WERI-Rb-1 (cell line): ENCODE measurements at places on chromosomes 2 and 18.

DNA sequence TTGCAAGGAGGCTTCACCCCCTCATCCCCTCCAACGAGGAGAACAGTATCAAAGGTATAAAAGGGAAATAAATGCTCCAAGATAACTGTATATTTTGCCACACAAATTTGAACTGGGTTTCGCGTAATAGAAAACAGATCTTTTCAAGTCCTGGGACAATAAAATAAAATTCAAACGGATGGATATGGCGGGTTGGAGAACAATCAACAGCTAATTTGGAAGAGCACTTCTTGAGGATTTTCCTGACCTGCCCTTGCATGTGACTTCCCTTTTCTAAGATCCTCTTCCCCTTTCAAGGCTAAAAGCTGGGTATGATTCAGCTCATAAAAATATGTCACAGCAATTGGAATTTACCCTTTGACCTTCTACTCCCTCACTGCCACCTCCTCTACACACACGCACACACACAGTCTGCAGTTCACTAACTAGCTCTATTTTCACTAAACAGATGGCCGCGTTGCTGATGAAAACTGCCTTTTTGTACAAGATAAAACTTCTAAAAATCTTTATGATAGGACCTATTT, 386.9 kb downstream of the FIGN start:
- DNase-seq = no peak

GRCh38 chr2:13604951-13605661, 888.4 kb downstream of the TRIB2 start:
- DNase-seq = peak; percentile 62

DNA sequence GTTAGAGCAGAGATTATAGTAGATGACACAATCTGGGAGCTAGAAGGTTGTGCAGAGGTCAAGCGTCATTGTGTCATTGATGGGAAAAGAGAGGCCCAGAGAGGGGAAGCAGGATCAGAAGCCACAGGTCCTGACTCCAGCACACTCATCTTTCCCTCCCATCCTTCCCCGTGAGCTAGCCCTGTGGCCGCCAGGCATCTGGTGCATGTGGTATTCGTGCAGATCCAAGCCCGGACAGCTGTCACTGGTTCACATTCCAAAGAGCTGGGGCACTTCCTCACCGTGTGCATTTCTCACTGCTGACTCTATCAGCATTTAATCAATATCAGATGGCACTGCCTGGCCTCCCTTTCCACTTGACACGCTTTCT, 94.1 kb upstream of the THOC1 start:
- peak; percentile 44 for DNase-seq

DNA sequence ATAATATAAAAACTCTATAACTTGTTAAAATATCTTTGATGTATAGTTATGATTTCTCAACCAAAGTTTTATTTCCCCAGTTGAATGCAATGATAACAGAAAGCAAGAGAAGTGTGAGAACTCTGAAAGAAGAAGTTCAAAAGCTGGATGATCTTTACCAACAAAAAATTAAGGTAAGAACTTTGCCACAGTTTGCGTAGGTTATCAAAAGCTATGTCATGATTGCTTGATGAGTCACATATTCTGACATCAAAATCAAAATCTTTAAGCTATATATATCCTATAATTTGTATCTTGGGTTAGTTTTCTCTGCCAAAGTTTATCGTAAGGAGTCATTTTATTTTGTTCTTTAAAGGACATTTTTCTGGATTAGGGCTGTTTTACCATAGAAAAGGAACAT, 35.0 kb downstream of the NDC80 start:
- no peak for DNase-seq

- no peak for DNase-seq
Observed at GRCh38 chr2:100756704-100757103, 63.2 kb upstream of the NPAS2 start.

GRCh38 chr2:223324402-223324801, 272.4 kb downstream of the KCNE4 start:
- DNase-seq = no peak
